ENCODE measurements at places on chromosomes 6 and 20. TPM values are rescaled to one million over a fixed set of nuclear protein-coding genes. Genes with fewer than 3 reads are reported as not detected.

DNA sequence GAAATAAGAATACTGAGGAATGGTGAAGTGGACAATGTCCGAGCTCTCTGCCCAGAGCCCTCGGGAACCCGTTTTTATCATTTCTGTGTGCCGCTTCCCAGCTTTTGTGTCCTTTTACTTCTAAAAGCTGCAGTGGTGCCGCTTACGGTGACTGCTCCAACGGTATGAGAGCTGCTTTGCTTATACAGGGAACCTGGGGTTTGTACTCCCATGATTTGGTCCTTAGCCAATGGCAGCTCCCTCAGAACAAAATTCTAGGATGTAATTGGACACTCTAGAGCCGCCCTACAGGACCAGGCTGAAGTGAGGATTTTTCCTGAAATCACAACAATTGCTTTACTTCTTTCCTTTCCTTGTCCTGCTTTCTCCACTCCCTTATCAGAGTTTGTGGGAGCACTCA lies 24.2 kb upstream of the PCSK2 start:
- DNase-seq: no peak

GRCh38 chr20:44752099-44752931 lies 6.7 kb downstream of the KCNK15 start:
- DNase-seq: no peak

DNA sequence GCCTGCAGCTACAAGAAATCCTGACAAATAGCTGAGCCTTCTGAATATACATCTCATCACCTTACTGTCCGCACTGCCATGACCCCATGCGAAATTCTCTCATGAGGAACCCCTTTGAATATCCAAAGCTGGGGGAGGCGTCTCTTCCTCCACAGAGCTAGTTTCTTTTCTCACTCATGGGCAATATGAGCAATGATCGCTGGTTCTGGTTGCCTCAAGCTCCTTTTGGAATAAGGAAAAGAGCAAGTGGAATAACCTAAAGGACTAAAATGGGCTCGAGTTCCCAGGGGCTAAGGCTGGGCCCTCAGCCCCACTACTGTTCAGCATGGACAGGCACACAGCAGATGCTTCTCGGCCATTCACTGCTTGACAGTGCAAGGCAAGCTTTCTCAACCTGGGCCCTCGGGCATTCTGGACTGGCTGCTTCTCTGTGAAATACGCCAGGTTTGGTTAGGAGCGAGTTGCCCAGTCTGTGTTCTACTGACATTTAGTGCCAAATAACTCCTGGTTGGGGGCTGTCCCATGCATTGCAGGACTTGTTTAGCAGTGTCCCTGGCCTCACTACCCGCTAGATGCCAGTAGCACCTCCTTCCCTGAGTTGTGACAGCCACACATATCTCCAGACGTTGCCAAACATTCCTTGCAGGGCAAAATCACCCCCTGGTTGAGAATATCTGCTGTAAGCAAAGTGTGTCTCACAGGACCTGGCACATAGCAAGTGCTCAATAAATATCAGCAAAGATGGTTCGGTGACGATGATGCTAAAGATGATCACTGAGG lies 156.8 kb downstream of the CEBPB start:
- DNase-seq: no peak

GRCh38 chr6:37657112-37657886 lies 40.4 kb downstream of the MDGA1 start:
- no peak for DNase-seq

- peak; percentile 50 for DNase-seq
Measured at GRCh38 chr6:119966484-119966883, 616.9 kb upstream of the MAN1A1 start.

Gene THBS2
- total RNA-seq: not detected

Gene UNC93A
- not detected for total RNA-seq

DNA sequence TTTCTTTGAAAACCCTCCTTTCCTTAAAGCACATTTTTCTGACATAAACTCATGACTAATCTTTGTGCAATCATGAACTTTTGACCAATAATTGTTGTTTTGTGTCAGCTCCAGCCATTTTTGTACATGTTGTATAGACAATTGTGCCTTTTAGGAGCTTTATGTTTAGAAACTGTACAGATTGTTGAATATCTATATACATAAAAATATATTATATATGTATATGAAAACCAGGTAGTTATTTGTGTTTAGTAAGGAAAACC lies 125.7 kb upstream of the EDN1 start:
- no peak for DNase-seq

Gene CNR1
- total RNA-seq: not detected

- no peak for DNase-seq
Measured at GRCh38 chr6:169848946-169849345, 97.5 kb downstream of the ERMARD start.

GRCh38 chr20:54132612-54133433 lies 41.0 kb downstream of the CYP24A1 start:
- no peak for DNase-seq

- DNase-seq: no peak
Measured at GRCh38 chr6:7050872-7051779, 56.6 kb upstream of the RREB1 start.

DNA sequence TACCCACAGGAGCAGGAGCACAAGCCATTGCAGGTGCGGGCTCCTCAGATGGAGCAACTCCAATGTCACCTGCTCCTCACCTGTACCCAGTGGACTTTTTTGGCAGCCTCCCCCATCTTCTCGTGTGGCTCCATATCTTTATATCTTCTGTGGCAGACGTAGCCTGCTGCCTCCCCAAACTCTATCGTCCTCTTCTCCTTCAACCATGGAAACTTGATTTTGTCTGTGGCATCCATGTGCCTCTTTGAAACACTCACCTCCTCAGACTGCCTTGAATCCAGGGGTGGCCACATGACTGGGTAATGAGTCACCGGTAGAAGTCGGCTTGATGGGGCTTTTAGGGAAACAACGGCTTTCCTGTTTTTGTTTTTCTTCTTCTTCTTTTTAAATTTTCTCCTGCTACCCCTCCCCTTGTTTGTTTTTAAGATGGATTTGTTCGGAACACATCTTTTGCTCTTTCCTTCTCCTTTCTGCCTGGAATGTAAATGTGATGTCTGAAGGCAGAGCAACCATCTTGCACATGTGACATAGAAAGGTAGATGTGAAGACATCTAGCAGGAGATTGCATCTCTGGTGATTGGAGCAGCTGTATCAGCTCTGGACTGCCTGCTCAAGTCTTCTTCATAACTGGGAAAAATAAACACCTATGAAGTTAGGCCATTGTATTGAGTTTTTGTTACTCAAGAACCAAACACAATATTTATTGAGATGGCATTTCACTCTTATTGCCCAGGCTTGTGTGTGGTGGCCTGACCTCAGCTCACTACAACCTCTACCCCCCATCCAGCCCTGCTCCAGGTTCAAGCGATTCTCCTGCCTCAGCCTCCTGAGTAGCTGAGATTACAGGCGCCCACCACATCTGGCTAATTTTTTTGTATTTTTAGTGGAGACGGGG lies 69.9 kb upstream of the DDR1 start:
- peak; percentile 70 for DNase-seq

DNA sequence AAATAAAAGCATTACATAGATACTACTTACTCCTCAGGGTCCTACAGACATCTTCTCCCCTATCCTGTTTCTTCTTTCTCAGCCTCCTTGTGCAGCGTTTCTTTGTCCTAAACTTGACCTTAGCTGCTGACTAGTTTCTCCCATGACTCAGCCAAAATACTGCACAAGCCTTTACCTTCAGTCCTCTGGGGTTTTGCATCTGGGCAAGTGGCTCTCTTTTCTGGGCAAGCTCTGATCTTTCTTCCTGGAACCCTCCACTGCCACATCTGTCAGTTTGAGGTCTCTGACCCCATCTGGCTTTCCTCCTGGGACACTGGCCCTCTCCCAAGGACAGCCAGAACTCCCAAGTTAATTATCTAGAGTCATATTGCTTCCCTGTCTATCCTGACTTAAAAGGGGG lies 838.4 kb downstream of the DHX35 start:
- no peak for DNase-seq

GRCh38 chr6:134744301-134744700 lies 205.6 kb downstream of the ALDH8A1 start:
- no peak for DNase-seq

- DNase-seq: no peak
Measured at GRCh38 chr6:112432853-112433252, 85.7 kb downstream of the RFPL4B start.

- no peak for DNase-seq
Measured at GRCh38 chr6:136127873-136128272, 122.2 kb downstream of the MTFR2 start.

DNA sequence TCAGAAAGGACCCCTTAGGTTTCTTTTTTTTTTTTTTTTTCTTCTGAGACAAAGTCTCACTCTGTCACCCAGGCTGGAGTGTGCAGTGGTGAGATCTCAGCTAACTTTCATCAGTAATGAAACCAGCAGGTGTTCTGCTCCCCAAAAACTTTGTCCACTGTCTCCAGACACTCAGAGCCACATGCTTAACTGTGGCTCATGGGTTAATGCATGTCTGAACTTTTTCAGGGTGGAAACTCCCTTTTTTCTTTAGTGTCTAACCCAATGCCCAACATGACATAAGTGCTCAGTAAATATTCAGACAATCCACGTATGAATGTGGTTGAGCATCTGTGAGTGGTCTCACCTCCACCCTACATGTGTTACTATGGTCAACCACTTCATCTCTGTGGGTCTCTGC lies 45.4 kb downstream of the MYB start:
- DNase-seq: no peak

GRCh38 chr6:72328775-72329174 lies 293.1 kb upstream of the KCNQ5 start:
- no peak for DNase-seq

Gene EBF4
- total RNA-seq: 3.1 TPM

DNA sequence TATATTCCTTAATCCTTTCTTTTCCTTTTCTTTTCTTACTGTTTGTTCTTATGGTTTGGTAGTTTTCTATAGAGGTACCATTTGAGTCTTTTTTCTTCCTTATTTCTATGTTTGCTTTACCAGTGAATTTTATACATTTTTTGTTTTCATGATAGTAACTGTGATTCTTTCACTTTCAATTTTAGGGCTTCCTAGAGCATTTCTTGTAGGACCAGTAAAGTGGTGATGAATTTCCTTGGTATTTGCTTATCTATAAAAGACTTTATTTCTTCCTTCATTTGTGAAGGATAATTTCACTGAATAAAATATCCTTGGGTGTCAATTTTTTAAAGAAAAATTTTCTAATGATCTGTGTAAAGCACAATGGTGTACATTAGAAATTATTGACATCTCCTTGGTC lies 637.4 kb downstream of the CD109 start:
- no peak for DNase-seq

Gene UST
- 1.5 TPM for total RNA-seq

- no peak for DNase-seq
Measured at GRCh38 chr6:84976526-84977362, 212.3 kb upstream of the TBX18 start.

GRCh38 chr6:152368751-152369624 lies 268.2 kb downstream of the SYNE1 start:
- no peak for DNase-seq

DNA sequence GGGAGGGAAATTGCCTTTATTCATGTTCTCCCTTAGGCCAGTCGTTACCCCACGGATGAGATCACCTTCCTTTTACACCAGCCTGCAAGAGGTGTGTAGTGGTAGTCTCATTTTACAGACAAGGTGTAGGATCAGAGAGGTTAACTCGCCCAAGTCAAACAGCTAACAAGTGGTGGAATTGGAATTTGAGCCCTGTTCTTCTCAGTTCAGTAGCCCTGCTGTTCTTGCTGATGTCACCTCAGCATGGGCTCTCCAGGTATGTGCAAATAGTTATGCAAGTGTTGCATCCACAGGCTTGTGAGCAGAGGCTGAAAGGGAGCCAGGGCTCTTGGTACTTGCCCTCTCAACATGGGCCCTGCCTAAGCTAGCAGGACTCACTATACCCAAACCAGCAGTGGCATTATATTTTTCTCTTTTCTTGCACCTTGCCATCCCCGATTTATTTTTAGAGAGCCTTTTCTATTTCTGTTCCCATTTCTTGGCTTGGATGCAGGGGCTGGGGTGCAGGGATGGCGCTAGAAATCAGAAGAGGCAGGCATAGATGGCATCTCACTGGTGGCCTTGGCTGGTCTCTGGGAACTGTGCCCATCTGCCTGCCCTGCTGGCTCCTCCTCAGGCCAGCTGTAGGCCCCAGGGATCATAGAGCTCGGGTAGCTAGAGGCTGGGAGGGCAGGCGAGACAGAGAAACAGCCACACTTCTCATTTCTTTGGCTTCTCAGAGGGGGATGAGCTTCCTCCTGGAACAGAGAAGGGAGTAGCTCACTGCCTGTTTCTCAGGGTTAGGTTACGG lies 18.2 kb downstream of the PPARD start:
- DNase-seq: no peak

- DNase-seq: peak; percentile 52
Measured at GRCh38 chr6:128311944-128312570, 208.3 kb downstream of the PTPRK start.

Gene ELOVL2
- not detected for total RNA-seq

GRCh38 chr20:42352096-42352495 lies 733.9 kb upstream of the CHD6 start:
- no peak for DNase-seq

Gene OLIG3
- total RNA-seq: 0.18 TPM

Gene AIG1
- 9.2 TPM for total RNA-seq

DNA sequence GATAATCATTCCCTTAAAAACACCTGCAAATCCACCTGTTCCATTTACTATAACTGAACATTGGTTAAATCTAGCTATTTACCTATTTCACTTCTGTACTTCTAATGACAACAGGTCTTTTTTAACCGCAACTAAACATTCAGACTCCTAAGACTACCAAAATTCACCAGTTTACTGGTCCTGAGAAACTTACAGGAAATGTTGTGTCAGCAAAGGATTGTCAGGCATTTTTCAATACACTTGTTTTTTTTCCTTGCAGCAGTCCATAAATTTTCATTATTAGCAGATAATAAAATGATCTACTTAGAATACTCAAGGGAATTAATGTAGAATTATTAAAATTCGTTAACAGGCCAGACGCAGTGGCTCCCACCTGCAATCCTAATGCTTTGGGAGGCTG lies 5.3 kb downstream of the ZUP1 start:
- DNase-seq: no peak

DNA sequence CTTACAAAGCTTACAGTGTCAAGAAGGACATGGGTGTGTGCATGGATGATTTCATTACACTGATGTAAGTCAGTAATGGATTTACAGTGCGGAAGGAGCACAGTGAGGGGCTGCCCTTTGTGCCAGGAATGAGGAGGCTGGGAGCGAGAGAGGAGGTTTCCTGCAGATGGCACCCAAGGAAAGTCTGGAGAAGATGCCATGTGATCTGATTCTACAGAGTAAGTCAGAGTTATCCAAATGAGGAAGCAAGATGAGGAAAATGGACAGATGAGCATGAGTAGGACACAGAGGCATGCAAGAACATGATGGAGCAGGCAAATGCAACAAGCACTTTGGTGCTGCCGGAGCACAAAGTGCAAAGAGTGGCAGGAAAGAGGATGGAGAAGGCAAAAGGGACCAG lies 29.7 kb downstream of the MAP7 start:
- DNase-seq: no peak

Gene ENPP1
- 0.15 TPM for total RNA-seq

DNA sequence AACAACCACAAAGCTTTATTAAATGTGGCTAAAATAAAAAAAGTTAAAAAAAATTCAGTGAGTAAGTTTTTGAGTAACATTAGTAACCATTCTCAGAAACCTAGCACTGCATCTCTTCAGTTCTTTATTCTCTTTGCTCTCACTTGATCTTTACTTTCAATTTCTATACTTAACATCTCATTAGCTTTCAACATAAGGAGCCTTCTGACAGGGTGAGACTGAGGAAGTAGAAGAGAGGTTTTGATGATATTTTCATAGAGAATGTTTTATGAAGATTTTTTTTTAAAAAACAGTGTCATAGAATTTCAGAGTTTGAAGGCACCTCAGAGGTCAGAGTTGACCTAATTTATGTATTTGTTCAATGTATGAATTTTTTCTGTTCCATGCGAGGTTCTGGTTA lies 60.8 kb downstream of the FAM83B start:
- no peak for DNase-seq

Data from activated CD8-positive, alpha-beta memory T cell treated with anti-CD3 and anti-CD28 coated beads, Interleukin-2, amount 10 ng/mL, durations not matched to agents 7 days and 5 days (primary cell).